IMR-90 (cell line): ENCODE measurements at places on chromosomes 2 and 18. TPM values are rescaled to one million over a fixed set of nuclear protein-coding genes. Genes with fewer than 3 reads are reported as not detected.

KYNU gene
- total RNA-seq, result 2.2 and 2.9 TPM in 2 replicates

MYCN gene
- not detected in 2 replicates for total RNA-seq

OXER1 gene
- not detected in 2 replicates for total RNA-seq

ZC3H8 gene
- total RNA-seq, result 0.18 and 1.7 TPM in 2 replicates

HRH4 gene
- not detected in 2 replicates for total RNA-seq

SERPINB4 gene
- not detected in 2 replicates for total RNA-seq

OR6B2 gene
- total RNA-seq, result not detected in 2 replicates

NAB1 gene
- total RNA-seq, result 31.2 and 33.6 TPM in 2 replicates

GNLY gene
- not detected in 2 replicates for total RNA-seq

CYP1B1 gene
- total RNA-seq, result 1.1 and 1.9 TPM in 2 replicates

UPP2 gene
- total RNA-seq, result not detected in 2 replicates

RAPH1 gene
- total RNA-seq, result 13.1 and 15.1 TPM in 2 replicates

PRKAG3 gene
- not detected in 2 replicates for total RNA-seq

SKA1 gene
- 5.9 and 13.9 TPM in 2 replicates for total RNA-seq

DSG4 gene
- total RNA-seq, result not detected in 2 replicates

UGT1A8 gene
- total RNA-seq, result not detected in 2 replicates

GREB1L gene
- total RNA-seq, result under 0.01 TPM in 1 of 2 replicates, not detected in the other

DNA sequence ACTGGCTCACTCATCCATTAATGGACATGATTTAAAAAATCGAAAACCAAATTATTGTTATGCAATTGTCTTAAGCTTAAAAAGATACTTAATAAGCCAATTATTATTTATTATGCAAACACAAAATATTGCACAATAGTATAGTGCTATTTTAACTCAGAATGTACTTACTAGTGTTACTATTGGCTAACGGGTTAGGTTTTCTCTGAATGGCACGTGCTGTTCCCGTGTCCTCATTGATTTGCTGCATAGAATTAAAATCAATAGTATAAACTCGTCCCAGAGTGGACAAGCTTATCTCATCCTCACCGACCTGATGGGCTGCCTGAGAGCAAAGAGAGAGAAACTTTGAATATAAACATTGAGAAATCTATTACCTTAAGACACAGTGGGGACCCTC is 91.2 kb upstream of the DNER start:
- no peak overlapping the region for H3K4me3 ChIP-seq
- no peak overlapping the region for H3K27ac ChIP-seq
- peaks cover 29% of the 10 kb centered on the region for H3K36me3 ChIP-seq
- H3K4me1 ChIP-seq, result no peaks in the 10 kb centered on the region
- H3K27me3 ChIP-seq, result no peaks in the 10 kb centered on the region

DNA sequence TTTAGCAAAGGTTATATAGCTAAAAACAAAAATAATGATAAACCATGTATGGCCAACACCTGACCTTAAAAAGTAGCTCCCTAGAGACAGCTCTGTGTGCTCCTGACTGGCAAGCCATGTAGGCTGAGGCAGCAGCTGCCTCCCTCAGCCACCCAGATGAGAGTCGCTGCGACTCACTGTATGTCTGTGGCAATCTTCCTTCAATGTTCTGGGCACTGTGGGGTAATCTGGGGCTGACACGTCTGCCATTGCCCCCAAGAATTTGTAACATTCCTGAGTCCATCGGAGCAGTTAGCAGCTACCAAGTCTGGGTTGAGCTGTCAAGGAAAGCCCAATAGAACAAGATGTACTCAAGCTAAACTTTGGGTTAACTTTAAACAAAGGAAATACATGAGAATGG is 106.4 kb upstream of the DAPL1 start:
- H3K27ac ChIP-seq, result no peak overlapping the region
- no peaks in the 10 kb centered on the region for H3K27me3 ChIP-seq
- no peaks in the 10 kb centered on the region for H3K36me3 ChIP-seq
- peak; percentile 47 for DNase-seq
- no peaks in the 10 kb centered on the region for H3K4me1 ChIP-seq
- H3K4me3 ChIP-seq, result no peak overlapping the region

- no peaks in the 10 kb centered on the region for H3K36me3 ChIP-seq
- H3K4me3 ChIP-seq, result no peak overlapping the region
- H3K27ac ChIP-seq, result no peak overlapping the region
- H3K27me3 ChIP-seq, result no peaks in the 10 kb centered on the region
- peak; percentile 93 for DNase-seq
These were observed 724.5 kb downstream of the EPHA4 start for GRCh38 chr2:220847589-220847988.

DNA sequence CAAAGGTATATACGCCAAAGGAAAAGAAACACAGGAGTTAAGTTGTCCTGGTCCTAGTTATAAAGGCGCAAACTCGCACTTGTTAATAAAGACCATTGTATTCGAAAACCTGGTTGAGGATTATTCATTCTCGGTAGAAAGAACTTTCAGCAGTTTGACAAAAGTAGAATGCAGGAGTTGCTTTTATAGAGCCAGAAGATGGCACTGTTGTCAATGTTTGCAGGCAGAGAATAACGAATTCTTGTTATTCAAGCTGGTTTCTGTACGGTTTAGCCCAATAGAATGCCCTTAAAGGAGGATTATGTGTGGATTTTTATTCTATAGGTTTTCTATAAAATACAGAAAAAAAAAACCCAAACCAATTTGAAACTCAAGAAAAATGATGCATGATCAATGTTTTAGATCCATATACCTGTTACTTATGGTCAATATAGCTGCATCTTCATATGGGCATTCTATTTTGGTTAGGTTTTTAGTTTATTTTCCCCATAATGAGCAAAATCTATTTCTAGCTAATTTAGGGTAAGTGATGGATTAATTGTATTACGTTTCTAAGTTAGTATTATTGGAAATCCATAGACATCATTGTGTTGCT is 510.3 kb downstream of the PLCL1 start:
- no peaks in the 10 kb centered on the region; the same call in 1 of the 2 replicates for H3K27me3 ChIP-seq
- no peaks in the 10 kb centered on the region for H3K36me3 ChIP-seq
- H3K27ac ChIP-seq, result no peak overlapping the region
- no peaks in the 10 kb centered on the region for H3K4me1 ChIP-seq
- peak; percentile 65 for DNase-seq

- no peak overlapping the region for H3K27ac ChIP-seq
- H3K36me3 ChIP-seq, result no peaks in the 10 kb centered on the region
- no peak overlapping the region for H3K4me3 ChIP-seq
- DNase-seq, result no peak
- H3K27me3 ChIP-seq, result peaks cover 2% of the 10 kb centered on the region
These were observed 38.9 kb upstream of the LPIN2 start for GRCh38 chr18:3051718-3052410.

- DNase-seq, result peak; percentile 84
- H3K4me3 ChIP-seq, result no peak overlapping the region
- no peaks in the 10 kb centered on the region for H3K27me3 ChIP-seq
- no peaks in the 10 kb centered on the region for H3K36me3 ChIP-seq
These were observed 52.3 kb downstream of the RAB10 start for GRCh38 chr2:26086155-26086637.

DNA sequence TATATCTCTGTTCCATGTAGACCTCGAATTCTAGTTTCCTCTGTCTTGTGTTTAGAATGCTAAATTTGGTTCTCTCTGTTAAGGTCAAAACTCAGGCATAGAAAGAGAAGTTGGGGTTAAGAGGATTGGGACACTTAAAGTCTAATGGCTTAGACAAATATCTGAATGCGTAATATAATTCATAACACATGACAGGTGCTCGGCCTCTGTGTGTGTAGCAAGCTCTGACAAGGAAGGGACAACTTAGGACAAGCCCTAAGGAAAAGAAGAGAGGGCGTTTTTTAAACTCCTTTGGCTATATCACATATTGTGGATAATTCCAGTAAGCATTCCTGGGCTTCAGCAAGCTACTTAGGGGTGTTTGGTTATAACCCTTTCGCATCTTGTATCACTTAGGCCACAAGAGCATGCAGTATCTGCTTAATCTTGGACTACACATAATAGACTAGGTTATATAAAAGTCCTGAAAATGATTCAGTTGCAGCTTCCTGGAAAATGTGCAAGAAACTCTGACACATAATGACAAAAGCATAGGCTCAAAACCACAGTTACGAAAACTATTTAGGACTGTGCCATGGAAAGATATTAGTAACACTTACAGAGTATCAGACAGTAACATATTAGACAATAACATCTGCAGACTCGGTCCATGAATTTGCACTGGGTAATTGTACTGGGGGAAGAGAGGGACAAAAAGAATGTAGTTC is 16.1 kb upstream of the CREB1 start:
- H3K36me3 ChIP-seq, result no peaks in the 10 kb centered on the region
- H3K27ac ChIP-seq, result peak overlapping the region; percentile 95
- no peaks in the 10 kb centered on the region for H3K27me3 ChIP-seq

- no peak for DNase-seq
- H3K4me3 ChIP-seq, result no peak overlapping the region
- peaks cover 3% of the 10 kb centered on the region for H3K36me3 ChIP-seq
- H3K4me1 ChIP-seq, result peaks cover 11% of the 10 kb centered on the region
These were observed 18.9 kb downstream of the STEAP3 start for GRCh38 chr2:119242276-119243119.

GRCh38 chr2:119216994-119217393 is 6.6 kb upstream of the STEAP3 start:
- peaks cover 5% of the 10 kb centered on the region for H3K27me3 ChIP-seq
- peaks cover 3% of the 10 kb centered on the region; the same call in 1 of the 2 replicates for H3K4me1 ChIP-seq
- no peak for DNase-seq
- H3K36me3 ChIP-seq, result no peaks in the 10 kb centered on the region
- H3K4me3 ChIP-seq, result no peak overlapping the region
- H3K27ac ChIP-seq, result no peak overlapping the region

DNA sequence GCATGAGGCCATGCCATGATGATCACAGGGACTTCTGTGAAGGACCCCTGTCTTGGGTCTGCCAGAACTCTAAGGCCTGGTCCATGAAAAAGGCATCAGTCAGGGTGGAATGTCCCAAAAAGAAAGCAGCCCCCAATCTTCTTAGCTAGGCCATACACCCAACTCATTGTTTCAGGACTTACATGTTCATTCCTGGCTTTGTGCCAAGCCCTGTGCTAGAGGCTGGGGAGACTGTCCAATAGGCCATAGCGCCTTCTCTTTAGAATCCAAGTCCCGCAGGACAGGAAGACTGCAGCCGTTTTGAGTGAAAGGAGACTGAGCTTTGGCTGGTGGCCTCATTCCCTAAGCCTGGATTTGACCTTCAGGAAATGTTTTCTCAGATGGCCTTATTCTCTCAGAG is 247.3 kb downstream of the PRKCE start:
- DNase-seq, result no peak
- no peak overlapping the region for H3K27ac ChIP-seq
- H3K27me3 ChIP-seq, result no peaks in the 10 kb centered on the region
- peaks cover 11% of the 10 kb centered on the region for H3K4me1 ChIP-seq

DNA sequence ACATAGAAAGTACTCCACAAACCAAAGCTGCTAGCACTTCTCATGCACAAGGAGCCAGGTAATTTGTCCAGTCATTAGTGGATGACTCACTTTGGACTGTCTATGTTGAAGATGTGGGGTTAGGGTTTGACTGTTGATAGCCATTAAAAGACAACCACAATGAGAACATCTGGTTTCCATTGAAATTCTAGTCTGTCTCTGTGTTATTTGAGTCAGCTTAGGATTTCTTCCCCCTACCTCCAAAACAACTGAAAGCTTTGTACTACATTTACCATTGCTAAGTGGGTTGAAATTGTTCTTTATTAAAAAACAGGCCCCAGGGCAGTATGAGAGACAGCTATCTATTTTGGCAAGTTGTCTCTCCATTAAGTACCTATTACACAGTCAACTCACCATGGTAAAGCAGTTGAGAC is 50.2 kb upstream of the ANKRD44 start:
- no peak overlapping the region for H3K27ac ChIP-seq
- peak; percentile 87 for DNase-seq
- no peaks in the 10 kb centered on the region for H3K4me1 ChIP-seq
- H3K4me3 ChIP-seq, result no peak overlapping the region

DNA sequence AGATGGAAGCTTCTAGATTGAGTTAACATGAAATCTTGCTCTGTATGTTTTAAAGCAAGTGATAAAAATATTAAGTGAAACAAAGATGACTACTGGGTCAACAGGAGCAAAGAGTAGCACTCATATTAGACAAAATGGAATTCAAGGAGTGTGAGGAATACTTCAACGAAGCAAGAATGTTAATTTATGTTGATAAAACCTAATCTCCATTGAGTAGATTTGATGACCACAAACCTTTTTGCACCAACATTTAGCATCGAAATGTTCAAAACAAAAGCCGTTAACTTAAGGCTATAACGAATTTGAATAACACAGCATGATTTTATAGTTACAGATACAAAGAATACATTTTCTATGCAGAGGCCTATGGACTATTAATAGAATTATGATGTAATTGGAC is 35.7 kb downstream of the MRPS9 start:
- no peaks in the 10 kb centered on the region for H3K27me3 ChIP-seq
- H3K36me3 ChIP-seq, result 0 out of 2 replicates have a peak, but pooled peaks cover 2% of the 10 kb centered on the region
- DNase-seq, result no peak
- H3K4me1 ChIP-seq, result no peaks in the 10 kb centered on the region

DNA sequence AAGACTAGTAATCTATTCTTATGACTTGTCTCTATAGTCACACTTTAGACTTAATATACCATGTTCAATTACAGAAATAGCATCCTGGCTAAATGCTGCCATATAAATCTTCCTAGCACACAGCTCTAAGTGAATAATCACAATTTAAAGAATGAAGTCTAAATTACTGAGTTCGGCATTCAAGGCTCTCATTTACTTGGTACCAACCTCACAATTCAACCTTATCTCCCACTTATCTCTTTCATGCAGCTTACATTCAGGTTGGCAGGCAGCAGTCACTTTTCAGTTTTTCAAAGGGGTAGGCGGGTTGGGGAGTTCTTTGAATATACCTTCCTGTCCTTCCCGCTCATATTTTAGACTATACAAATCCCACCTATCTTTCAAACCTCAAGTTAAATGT is 1.5 kb downstream of the MMADHC start:
- peak overlapping the region; percentile 61; the same call in 1 of the 2 replicates for H3K27ac ChIP-seq
- H3K4me1 ChIP-seq, result peaks cover 5% of the 10 kb centered on the region
- peaks cover 13% of the 10 kb centered on the region for H3K36me3 ChIP-seq
- no peaks in the 10 kb centered on the region for H3K27me3 ChIP-seq
- DNase-seq, result no peak

DNA sequence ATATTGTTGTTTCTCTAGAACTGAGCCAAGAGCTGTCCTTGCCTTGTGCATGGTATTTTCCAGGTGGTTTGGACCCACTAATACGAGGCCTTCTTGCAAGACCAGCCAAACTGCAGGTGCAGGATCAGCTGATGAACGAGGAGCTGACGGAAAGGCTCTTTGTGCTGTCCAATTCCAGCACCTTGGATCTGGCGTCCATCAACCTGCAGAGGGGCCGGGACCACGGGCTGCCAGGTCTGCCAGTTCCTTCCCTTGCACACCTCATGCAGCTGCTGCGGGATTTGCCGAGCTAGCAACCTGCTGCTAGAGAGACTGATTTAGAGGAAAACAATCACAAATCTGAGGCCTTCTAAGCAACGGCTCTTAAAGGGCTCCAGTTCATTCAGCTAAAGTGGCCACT is 74.5 kb downstream of the TPO start:
- no peak overlapping the region for H3K4me3 ChIP-seq
- H3K27ac ChIP-seq, result no peak overlapping the region
- DNase-seq, result no peak

DNA sequence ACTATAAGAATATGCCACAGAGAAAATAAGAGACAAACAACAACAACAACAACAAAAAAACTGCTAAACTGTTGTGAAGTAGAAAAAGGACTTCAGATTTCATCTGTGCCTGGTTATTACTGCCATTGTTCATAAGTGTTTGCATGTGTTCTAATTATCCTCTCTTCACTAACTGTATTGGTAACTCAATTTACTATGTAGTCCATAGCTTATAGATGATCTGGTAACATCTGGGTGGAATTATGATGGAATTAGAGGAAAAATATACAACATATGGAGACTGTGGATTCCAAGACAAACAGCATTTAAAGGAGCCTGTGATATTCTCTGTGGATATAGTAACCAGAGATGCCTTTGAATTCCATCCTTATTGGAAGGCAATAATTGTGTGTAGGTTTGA is 1891.5 kb upstream of the PIK3C3 start:
- no peaks in the 10 kb centered on the region for H3K4me1 ChIP-seq
- H3K36me3 ChIP-seq, result no peaks in the 10 kb centered on the region
- no peak overlapping the region for H3K4me3 ChIP-seq
- DNase-seq, result no peak
